ENCODE measurements at places on chromosomes 12 and 14.

GRCh38 chr14:105894125-105894977 is 368.0 kb downstream of the TMEM121 start:
- H3K36me3 ChIP-seq = no peaks in the 10 kb centered on the region
- no peaks in the 10 kb centered on the region for H3K27me3 ChIP-seq
- H3K4me3 ChIP-seq = no peak overlapping the region
- H3K4me1 ChIP-seq = no peaks in the 10 kb centered on the region
- H3K27ac ChIP-seq = no peak overlapping the region

GRCh38 chr12:121079736-121080272 is 40.8 kb upstream of the OASL start:
- H3K4me3 ChIP-seq = no peak overlapping the region
- H3K36me3 ChIP-seq = no peaks in the 10 kb centered on the region
- no peaks in the 10 kb centered on the region for H3K27me3 ChIP-seq
- H3K27ac ChIP-seq = no peak overlapping the region
- no peaks in the 10 kb centered on the region for H3K4me1 ChIP-seq
- DNase-seq = no peak

GRCh38 chr12:121820056-121820455 is 16.2 kb downstream of the SETD1B start:
- H3K36me3 ChIP-seq = peaks cover 10% of the 10 kb centered on the region
- H3K4me3 ChIP-seq = no peak overlapping the region
- H3K27me3 ChIP-seq = no peaks in the 10 kb centered on the region
- H3K27ac ChIP-seq = no peak overlapping the region
- H3K4me1 ChIP-seq = no peaks in the 10 kb centered on the region

DNA sequence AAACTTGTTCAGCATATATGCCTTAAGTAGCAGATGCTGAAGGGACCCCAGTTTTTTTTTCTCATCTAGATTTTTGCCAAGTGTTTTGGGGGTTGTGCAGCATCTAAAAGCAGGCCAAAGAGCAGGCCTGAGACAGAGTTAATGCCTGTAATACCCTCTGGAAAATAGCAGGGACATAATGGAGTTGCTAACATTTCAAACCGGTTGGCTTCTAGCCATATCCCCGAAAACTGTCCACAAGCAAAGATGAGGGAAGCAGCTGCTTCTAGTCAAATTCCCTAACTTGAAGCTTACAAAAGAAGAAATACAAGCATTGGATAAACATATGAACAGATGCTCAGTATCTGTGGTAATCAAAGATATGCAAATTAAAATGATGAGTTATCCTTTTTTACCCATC is 52.1 kb upstream of the AEBP2 start:
- no peaks in the 10 kb centered on the region for H3K4me1 ChIP-seq
- no peaks in the 10 kb centered on the region for H3K27me3 ChIP-seq
- DNase-seq = no peak

DNA sequence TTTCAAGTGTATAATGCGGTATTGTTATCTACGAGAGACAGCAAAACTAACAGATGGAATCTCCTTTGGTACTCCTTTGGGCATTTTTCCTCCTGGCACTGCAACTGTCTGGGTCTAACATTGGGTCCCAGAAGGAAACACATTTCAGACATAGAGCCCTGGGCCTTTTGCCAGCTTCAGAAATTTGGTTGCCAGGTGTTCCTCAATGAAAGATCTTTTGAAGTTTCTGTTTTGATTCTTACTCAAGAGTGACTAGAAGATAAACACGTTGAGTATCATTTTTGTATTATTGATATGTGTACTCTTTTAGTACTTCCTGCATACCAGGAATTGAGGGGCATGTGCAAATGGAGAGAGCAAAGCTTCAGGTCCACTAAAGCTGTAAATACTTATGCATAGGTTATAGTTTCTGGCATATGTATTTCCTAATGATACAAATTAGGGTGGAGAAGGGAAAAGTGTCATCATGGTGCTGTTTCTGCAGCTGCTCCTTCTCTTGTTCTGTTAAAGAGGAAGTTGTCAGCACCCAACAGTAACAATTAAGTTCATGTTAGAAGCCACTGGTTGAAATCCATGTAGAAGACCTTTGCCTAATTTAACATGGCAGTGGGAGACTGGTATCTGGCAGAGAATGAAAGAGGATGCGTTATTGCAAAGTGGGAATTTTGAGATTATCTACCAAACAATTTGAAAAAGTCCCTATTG is 53.5 kb downstream of the SLC38A6 start:
- no peak for DNase-seq
- no peaks in the 10 kb centered on the region for H3K4me1 ChIP-seq
- H3K36me3 ChIP-seq = no peaks in the 10 kb centered on the region
- H3K4me3 ChIP-seq = no peak overlapping the region
- H3K27ac ChIP-seq = no peak overlapping the region

- no peak overlapping the region for H3K4me3 ChIP-seq
- no peaks in the 10 kb centered on the region for H3K36me3 ChIP-seq
- DNase-seq = no peak
- H3K4me1 ChIP-seq = no peaks in the 10 kb centered on the region
- no peak overlapping the region for H3K27ac ChIP-seq
- no peaks in the 10 kb centered on the region for H3K27me3 ChIP-seq
Measured at GRCh38 chr12:54371328-54372112, 7.2 kb upstream of the GPR84 start.

DNA sequence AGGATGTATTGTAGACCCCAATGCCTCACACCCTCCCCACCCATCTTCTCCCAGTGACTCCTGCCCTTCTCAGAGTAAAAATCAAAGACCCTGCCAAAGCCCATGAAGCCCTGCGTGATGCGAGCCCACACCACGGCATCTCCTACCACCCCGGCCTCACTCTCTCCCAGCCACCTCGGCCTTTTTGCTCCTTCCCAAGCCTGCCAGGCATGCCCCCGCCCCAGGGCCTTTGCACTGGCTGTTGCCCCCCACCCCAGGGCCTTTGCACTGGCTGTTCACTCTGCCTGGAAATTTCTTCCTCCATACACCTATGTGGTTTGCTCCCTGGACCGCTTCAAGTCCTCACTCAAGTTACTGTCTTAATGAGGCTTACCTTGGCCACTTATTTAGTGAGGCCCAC is 5.0 kb upstream of the CHGA start:
- no peak for DNase-seq
- H3K27ac ChIP-seq = no peak overlapping the region
- H3K4me1 ChIP-seq = no peaks in the 10 kb centered on the region
- no peaks in the 10 kb centered on the region for H3K36me3 ChIP-seq
- H3K4me3 ChIP-seq = no peak overlapping the region

- H3K4me3 ChIP-seq = no peak overlapping the region
- H3K27ac ChIP-seq = no peak overlapping the region
Measured at GRCh38 chr12:118206107-118206412, 70.1 kb downstream of the PEBP1 start.
